ENCODE measurements at places on chromosomes 6 and 20. TPM values are rescaled to one million over a fixed set of nuclear protein-coding genes. Genes with fewer than 3 reads are reported as not detected.

DNA sequence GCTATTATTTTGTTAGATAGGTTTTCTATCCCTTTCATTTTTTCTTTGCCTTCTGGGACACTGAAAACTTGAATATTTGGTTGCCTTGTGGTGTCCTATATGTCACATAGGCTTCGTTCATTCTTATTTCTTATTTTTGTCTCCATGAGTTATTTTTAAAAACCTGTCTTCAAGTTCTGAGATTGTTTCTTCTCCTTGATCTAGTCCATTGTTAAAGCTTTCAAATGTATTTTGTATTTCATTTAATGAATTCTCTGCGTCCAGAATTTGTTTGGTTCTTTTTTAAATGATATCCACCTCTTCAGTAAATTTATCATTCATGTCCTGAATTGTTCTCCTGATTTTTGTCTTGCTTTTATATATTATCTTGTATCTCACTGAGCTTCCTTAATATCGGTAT lies 243.2 kb upstream of the BMP2 start:
- no peaks in the 10 kb centered on the region for H3K27me3 ChIP-seq
- no peaks in the 10 kb centered on the region for H3K4me1 ChIP-seq
- no peak for DNase-seq
- H3K27ac ChIP-seq: no peak overlapping the region

DNA sequence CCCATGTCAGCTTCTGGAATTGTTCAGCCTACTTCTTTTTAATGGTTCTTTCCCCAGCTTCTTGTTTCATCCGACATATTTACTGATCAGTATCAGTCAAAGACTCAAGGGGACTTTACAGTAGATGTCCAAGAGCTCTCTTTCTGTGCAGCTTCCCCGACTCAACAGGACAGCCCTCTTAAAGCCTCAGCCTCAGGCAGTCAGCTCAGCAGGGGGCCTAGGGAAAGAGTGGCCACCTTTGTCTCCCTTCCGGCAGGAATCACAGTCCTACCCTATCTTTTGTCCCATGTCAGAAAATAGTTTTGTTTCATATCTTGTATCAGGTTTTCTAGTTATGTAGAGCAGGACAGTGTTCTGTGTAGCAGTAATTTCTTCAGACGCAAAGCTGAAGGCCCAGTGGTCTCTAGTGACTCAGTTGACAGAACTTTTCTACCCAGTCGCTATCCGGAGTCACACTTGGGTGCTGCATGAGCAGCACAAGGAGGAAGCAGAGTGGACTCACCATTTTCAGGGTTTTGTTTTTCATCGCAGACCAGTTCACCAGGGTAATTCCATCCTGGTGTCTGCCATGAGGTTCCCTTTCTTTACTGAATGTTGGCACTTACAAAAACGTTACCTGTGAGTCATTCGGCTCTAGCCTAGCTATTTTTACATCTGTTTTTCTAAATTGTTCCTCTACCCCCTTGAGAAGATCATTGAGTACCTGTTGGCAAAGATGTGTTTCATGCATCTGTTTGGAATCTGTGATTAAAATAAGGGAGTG lies 47.7 kb downstream of the SPATA2 start:
- no peak for DNase-seq
- H3K4me1 ChIP-seq: no peaks in the 10 kb centered on the region
- H3K27ac ChIP-seq: no peak overlapping the region
- no peak overlapping the region for H3K4me3 ChIP-seq
- peaks cover 38% of the 10 kb centered on the region for H3K36me3 ChIP-seq

DNA sequence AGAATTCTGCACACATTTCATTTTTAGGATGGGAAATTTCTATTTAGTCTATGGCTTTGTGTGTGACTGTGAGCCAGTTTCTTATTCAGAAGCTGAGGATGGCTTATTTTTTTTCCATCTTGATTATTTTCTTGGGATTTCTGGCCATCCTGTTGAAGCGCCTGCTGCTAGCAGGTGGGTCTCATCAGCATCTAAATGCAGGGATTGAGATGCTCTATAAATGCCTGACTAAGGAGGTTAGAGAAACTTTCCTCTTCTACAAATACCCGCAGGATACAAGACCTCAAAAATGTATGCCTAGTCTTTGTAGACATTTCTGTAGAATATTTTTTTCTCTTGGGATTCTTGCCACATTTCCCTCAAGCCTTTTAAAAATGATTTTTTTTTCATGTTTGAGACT lies 138.0 kb upstream of the CCN2 start:
- H3K4me1 ChIP-seq: no peaks in the 10 kb centered on the region
- H3K36me3 ChIP-seq: no peaks in the 10 kb centered on the region
- no peaks in the 10 kb centered on the region for H3K27me3 ChIP-seq
- H3K4me3 ChIP-seq: no peak overlapping the region

DNA sequence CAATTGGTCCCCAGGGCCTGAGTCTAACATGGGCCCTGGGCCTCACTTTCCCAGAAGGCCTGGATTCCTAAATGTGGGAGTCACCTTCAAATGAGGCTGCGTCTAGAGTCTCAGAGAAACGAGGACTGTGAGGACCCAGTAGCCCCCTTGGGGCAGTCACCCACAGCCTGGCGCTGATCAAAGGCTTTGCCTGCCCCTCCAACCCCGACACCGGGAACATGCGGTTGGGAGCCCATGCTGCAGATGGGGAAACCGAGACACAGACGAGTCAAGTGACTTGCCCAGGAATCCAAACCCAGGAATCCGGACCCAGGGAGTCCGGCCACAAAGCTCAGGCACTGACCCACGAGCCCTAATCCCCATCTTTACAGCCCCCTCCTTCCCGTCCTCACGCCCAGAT lies 209.7 kb downstream of the PREX1 start:
- H3K27me3 ChIP-seq: no peaks in the 10 kb centered on the region
- no peak overlapping the region for H3K4me3 ChIP-seq
- no peak for DNase-seq
- peaks cover 12% of the 10 kb centered on the region for H3K4me1 ChIP-seq
- peaks cover 3% of the 10 kb centered on the region for H3K36me3 ChIP-seq

GRCh38 chr6:45951321-45952167 lies 64.1 kb downstream of the CLIC5 start:
- DNase-seq: no peak
- H3K27ac ChIP-seq: no peak overlapping the region
- no peaks in the 10 kb centered on the region for H3K36me3 ChIP-seq
- peaks cover 2% of the 10 kb centered on the region for H3K27me3 ChIP-seq

- H3K27ac ChIP-seq: no peak overlapping the region
- H3K27me3 ChIP-seq: no peaks in the 10 kb centered on the region
- H3K4me3 ChIP-seq: no peak overlapping the region
- no peak for DNase-seq
- H3K36me3 ChIP-seq: peaks cover 12% of the 10 kb centered on the region
- H3K4me1 ChIP-seq: peaks cover 9% of the 10 kb centered on the region
Observed at GRCh38 chr6:15534974-15535373, 127.9 kb downstream of the DTNBP1 start.

GRCh38 chr6:41732591-41733359 lies 2.6 kb downstream of the TFEB start:
- peak; percentile 59 for DNase-seq
- peak overlapping the region; percentile 60 for H3K27ac ChIP-seq
- peak overlapping the region; percentile 79 for H3K4me3 ChIP-seq
- no peaks in the 10 kb centered on the region for H3K36me3 ChIP-seq
- no peaks in the 10 kb centered on the region for H3K27me3 ChIP-seq

GRCh38 chr6:52577022-52577777 lies at the start of gene TRAM2:
TSS of gene TRAM2 (minus strand) at chr6:52577060. CDS start at chr6:52576915, 145 bp downstream.
- peak within 1 kb of the TSS; percentile 74 for H3K4me3 ChIP-seq
- peak; percentile 73 for DNase-seq
- H3K36me3 ChIP-seq: peaks cover 3% of the 10 kb centered on the region
- H3K4me1 ChIP-seq: peaks cover 45% of the 10 kb centered on the region

DNA sequence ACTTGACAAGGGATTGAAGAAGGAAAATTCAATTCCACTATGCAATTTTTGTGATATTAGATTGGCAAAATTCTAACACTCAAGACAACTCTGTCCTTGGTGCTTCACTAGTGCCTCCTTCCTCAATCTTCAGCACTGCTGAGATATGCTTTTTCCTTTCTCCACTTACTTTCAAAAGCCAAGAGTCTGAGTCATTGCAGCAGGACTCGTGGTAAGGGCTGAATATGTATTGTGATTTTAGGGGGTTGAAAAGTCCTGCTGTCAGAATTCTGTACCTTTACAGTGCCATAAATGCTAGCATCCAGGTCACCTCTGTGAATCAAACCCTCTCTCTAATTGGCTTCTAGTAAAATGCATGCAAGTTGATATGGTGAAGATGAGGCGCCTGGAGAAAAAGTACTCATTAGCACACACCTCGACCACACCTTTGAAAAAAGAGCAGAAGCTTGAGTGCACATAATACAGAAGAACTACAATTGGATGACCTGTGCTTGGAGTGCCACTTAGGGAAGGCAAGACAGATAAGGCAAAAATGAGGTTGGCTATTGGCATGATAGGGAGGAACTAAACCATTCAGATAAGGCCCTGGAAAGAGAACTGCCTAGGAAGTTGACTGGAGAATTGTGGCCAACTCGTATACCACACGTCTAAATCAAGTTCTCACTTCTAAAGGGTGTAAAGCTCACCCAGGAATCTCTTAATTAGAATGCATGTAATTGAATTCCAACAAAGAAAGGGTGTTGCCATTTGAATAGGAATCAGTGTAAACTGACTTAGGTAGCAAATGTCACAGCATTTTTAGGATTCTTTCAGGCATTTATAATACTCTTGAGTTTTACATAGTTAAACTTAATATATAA lies 43.6 kb upstream of the FAM83B start:
- no peaks in the 10 kb centered on the region for H3K4me1 ChIP-seq
- H3K27ac ChIP-seq: no peak overlapping the region
- H3K4me3 ChIP-seq: no peak overlapping the region
- no peaks in the 10 kb centered on the region for H3K27me3 ChIP-seq

DNA sequence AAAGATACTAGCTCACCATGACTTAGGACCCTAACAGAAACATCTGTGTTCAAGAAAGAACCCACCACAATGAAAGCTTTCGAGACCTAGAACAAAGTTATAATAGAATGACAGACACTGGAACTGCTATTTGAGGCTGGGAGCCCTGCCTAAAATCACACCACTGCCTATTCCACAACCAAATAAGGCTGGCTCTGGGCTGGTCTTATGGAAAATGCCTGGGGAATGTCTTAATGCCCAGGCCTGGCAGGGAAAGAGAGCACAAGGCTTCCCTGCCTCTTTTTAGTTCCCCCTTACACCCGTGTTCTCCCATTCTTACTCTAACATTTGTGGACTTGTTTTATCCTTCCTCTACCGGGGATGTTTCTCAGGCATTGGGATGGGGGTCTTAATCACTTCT lies 5.6 kb upstream of the METTL24 start:
- H3K27ac ChIP-seq: no peak overlapping the region
- no peak for DNase-seq
- no peak overlapping the region for H3K4me3 ChIP-seq
- H3K27me3 ChIP-seq: peaks cover 27% of the 10 kb centered on the region

DNA sequence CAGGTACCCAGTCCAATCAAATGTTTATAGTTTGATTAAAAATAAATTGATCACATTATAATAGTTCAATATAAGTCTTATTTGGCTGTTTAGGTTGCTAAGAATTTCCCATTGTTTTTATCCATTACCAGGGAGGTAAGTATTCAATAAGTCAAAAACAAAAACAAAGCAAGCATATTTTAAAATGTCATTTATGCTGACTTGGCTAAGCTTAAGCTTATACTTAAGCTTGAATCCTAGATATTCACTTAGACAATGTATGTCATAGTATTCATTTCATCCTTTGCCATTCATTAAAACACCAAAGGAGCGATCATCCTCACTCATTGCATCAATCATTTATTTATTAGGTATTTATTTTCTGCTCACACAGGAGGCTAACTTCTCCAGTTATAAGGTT lies 144.9 kb downstream of the PRL start:
- H3K36me3 ChIP-seq: no peaks in the 10 kb centered on the region

GRCh38 chr20:47243003-47243402 lies 113.5 kb downstream of the ZMYND8 start:
- no peak for DNase-seq
- no peak overlapping the region for H3K4me3 ChIP-seq
- H3K4me1 ChIP-seq: no peaks in the 10 kb centered on the region

GRCh38 chr6:153013438-153013837 lies 10.9 kb upstream of the MTRF1L start:
- H3K4me3 ChIP-seq: no peak overlapping the region
- H3K4me1 ChIP-seq: no peaks in the 10 kb centered on the region
- H3K36me3 ChIP-seq: no peaks in the 10 kb centered on the region
- DNase-seq: no peak

DNA sequence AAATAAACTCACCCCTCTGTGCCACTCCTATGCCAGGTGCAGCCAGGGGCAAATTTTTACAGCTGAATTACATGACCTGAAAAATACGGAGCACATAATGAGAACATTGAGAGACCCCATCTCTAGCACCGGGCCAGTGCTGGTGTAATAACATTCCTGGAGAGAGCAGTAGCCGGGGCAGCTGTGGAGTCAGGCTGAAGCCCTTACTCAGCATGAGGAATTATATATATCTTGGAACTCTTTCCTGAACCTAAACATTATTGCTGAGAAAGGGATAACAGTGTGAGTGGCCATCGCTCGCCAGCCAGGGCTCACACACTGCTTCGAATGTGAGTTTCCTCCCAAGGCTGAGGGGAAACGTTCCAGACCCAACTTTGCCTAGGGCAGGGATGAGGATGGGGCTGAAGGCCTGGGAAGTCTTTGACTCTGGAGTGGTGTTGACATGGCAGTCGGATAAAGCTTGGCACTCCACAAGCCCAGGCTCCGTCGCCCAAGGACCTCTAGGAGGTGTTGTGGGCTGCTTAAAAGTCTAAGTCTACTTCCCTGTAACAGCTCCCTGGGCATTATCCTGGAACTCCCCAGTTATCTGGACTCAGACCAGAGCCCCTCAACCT lies 269.8 kb downstream of the CDC5L start:
- no peak overlapping the region for H3K27ac ChIP-seq
- H3K4me3 ChIP-seq: no peak overlapping the region
- H3K27me3 ChIP-seq: peaks cover 8% of the 10 kb centered on the region
- no peak for DNase-seq
- H3K4me1 ChIP-seq: peaks cover 9% of the 10 kb centered on the region
- no peaks in the 10 kb centered on the region for H3K36me3 ChIP-seq

- peak; percentile 55 for DNase-seq
- H3K27me3 ChIP-seq: peaks cover 5% of the 10 kb centered on the region
- H3K4me1 ChIP-seq: peaks cover 48% of the 10 kb centered on the region
- peaks cover 39% of the 10 kb centered on the region for H3K36me3 ChIP-seq
Observed at GRCh38 chr20:64077094-64077493, 2.2 kb downstream of the RGS19 start.

Gene MTFR2
- total RNA-seq: 23.9 TPM

Gene PTGIS
- total RNA-seq: 0.62 TPM

Gene RAB44
- 0.08 TPM for total RNA-seq

Gene HLA-B
- 4,654 TPM for total RNA-seq

Gene MYLK2
- 0.52 TPM for total RNA-seq
